NCI-H187 (cell line): ENCODE measurements at places on chromosomes 11 and 22.

GRCh38 chr11:36214976-36215692 lies 74.1 kb downstream of the COMMD9 start:
- DNase-seq = no peak

DNA sequence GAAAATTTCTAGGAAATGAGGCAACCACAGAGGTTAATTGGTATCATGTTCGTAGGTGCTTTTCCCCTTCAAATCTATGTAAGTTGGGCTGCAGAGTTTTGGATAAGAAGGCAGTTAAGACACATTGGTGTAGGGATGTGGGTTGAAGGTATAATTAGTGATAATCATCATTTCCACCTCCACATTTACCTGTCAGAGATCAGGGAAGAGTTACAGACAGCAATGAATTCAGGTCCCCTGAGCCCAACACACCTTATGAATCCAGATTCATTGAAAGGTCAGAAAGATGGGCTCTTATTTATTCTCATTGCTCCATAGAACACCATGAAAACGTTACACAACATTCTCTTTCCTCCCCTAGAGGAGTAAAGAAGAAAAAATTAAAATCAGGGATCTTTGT lies 308.7 kb downstream of the C11orf87 start:
- DNase-seq = no peak

DNA sequence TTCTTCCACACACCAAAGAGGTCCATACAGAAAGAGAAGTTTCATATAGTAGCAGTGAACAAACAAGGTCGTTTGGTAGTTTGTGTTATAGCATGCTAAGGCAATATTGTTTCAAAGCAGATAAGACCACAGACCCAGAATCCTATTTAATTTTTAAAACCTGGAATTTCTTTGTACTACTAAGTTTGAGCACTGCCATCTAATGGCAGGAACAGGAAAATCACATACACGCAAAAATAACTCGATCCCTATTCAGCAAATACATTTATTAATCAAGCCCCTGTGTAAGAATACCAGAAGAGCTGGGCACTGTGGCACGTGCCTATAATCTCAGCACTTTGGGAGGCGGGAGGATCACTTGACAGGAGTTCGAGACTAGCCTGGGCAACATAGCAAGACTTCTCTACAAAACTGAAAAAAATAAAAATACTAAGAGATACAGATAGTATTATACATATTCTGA lies 2.9 kb upstream of the BTBD10 start:
- peak; percentile 29 for DNase-seq

GRCh38 chr11:72014761-72015320 lies 16.1 kb downstream of the IL18BP start:
- no peak for DNase-seq

GRCh38 chr11:123158033-123159003 lies 36.7 kb downstream of the CLMP start:
- no peak for DNase-seq

DNA sequence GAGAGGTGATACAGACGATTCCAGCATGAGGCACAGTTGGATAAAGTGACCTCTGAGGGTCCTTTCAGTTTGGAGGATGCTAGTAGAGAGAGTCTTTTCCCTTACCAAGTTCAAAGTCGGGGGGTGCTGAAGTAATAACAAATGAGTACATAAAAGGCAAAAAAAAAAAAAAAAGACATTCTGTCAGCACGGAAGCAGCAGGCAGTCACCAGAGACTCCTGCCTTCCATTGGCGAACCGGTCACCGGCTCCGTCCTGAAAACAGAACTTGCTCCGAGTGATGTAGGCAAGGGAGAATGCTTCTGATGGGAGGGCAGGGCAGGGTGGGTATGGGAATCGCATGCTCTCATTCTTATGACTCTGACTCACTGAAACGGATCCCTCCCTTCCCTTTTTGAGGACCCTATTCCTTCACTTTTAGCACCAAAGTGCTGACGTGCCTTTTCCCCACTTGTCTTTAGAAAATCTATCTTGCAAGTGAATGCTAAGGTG lies 65.9 kb downstream of the PRR5L start:
- DNase-seq = no peak

- no peak for DNase-seq
Measured at GRCh38 chr11:1755692-1756561, 5.5 kb upstream of the IFITM10 start.

- DNase-seq = no peak
Measured at GRCh38 chr11:102268985-102269470, 48.3 kb upstream of the BIRC3 start.

DNA sequence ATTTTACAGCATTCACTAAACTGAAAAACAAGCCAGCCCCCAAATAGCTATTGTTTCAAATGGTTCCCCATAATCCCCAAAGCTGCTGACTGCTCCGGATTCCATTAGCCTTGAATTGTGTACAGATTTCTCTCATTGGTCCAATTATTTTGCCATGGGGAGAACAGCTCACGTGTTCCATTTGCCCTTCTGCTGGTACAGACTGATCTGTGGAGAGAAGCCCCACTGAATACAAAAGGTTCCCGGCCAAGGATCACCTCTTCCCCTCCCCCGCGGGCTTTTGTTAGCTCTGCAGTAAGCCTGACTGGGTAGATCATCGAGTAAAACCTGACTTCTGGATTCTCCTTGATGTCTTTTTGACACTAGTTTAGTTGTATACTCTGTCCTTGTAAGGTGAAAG lies 9.1 kb upstream of the MAPK8IP1 start:
- DNase-seq = no peak

- no peak for DNase-seq
Measured at GRCh38 chr22:45731798-45732495, 60.3 kb downstream of the ATXN10 start.

- DNase-seq = no peak
Measured at GRCh38 chr11:133560472-133560855, 28.2 kb upstream of the OPCML start.

GRCh38 chr11:68956547-68957254 lies 24.1 kb downstream of the MRGPRD start:
- no peak for DNase-seq

- no peak for DNase-seq
Measured at GRCh38 chr11:12542186-12542935, 131.9 kb upstream of the TEAD1 start.

DNA sequence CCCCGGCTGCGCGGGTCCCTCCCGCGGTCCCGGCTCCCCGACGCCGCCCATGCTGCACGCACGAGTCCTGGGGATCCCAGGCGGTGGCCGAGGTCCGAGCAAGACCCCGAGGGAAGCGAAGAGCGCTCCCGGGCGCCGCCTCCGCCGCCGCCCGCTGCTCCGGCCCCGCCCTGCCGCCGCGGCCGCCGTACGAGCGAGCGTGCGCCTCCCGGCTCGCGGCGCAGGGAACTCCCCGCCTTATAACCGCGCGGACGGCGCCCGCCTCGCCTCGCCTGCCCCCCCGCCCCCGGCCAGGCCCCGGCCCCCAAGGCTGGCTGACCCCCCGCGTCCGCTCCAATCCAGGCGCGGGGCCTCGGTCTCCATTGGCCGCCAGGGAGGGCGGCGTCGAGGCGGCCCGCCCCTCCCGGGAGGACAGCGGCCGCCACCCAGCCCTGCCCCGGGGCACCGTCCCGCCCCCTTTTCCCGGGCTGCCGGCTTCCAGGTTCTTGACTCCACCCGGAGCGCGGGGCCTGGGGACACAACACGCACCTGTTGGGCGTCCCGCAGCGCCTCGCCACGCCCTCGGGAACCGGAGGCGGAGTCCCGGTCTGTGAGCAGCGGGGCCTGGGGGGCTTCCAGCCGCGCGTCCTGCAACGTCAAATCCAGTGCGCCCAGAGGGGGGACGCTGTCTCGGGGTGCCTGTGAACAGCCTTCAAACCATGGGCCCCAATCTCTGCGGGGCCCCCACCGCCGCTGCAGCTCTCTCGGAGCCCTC lies at the start of gene FADS3:
TSS of gene FADS3 (minus strand) at position 215 of the 754 bp plus-strand sequence. CDS start at position 51, 164 bp downstream.
- peak; percentile 34 for DNase-seq

GRCh38 chr22:44668190-44668885 lies 33.7 kb upstream of the PRR5 start:
- DNase-seq = no peak

DNA sequence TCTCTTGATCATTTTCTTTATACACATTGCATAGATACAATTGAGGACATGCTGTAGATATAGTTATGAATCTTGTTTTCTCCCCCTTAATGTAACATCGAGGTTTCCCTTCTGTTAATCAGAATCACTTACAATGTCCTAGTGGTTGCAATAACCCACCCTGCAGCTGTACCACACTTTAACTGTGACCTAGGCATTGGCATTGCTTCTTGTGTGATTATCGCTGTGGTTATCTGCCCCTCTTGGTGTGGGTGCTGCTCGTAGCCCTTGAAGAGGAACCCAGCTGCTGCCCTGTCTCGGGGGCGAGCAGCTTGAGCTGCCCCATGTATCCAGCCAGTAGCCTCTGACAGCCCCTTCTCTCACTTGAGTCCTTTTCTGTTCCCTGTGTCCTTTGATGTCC lies 1.5 kb downstream of the DGAT2 start:
- no peak for DNase-seq

GRCh38 chr11:77851503-77851902 lies 30.6 kb downstream of the AAMDC start:
- DNase-seq = no peak

DNA sequence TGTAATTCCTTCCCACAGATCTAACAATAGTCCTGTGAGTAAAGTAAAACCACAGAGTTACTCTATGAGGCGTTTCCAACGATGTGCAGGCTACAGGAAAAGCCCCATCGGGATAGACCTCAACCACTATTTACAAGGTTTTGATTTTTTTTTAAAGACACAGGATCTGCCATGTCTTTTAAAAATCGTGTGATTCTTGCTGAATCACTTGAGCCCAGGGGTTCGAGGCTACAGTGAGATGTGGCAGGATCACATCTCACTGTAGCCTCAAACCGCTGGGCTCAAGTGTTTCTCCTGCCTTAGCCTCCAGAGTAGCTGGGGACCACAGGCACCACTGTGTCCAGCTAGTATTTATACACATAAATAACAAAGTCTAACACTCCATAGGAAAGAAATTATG lies 7.8 kb downstream of the TAF1D start:
- no peak for DNase-seq

DNA sequence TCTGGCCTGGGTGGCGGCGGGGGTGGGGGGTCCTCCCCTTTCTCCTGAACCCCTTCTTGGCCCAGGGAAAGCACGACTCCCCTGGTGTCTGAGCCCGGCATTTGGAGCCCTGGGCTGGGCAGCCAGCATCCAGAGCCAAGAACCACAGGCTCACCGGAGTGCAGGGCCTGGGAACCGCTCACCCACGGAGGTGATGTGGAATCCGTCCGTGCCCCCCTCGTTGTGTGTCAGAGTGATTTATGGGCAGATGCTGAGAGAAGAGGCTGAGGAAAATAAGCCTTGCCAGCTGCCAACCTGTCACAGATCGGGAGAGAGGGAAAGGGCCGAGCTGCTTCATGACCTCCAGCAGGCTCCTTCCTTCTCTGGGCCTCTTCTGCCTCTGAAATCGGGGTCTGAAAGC lies 33.7 kb downstream of the WNT11 start:
- DNase-seq = no peak
